IMR-90 (cell line): ENCODE measurements at places on chromosomes 1 and 21. TPM values are rescaled to one million over a fixed set of nuclear protein-coding genes. Genes with fewer than 3 reads are reported as not detected.

The UQCRHL gene
- total RNA-seq = 1.4 and 2.8 TPM in 2 replicates

The LCE3E gene
- total RNA-seq = not detected in 2 replicates

The SLC1A7 gene
- not detected in 2 replicates for total RNA-seq

The GJA8 gene
- not detected in 2 replicates for total RNA-seq

The TCHHL1 gene
- total RNA-seq = not detected in 2 replicates

The PWP2 gene
- total RNA-seq = 7.0 and 7.8 TPM in 2 replicates

DNA sequence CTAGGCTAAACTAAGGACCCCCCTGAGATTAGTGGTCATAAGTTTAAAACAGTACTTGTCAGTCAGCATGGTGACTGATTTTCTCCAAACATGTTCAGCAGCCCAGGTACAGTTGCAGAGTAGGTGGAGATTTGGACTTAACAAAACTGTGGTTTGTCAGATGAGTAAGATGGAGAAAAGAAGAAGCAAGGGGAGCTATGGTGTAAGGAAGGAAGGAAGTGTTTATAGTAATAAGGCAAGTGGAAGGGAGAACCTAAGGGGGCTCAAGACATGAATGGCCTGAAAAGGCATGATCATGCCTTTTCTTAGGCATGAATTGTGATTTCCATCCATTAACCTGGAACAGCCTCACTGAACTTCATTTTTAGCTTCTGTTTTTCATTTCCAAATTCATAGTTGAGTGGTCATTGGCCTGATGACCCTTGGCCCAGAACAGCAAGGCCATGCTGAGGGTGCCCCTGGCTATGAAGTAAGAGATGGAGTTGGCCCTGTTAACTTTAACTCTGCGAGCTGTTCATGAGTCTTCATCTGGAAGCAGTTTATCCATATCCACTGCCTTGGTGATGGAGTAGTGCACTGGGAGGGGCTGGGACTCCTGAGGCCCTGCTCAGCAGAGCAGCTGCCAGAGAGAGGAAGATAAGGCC lies 60.7 kb downstream of the LRRC8D start:
- no peak for DNase-seq

DNA sequence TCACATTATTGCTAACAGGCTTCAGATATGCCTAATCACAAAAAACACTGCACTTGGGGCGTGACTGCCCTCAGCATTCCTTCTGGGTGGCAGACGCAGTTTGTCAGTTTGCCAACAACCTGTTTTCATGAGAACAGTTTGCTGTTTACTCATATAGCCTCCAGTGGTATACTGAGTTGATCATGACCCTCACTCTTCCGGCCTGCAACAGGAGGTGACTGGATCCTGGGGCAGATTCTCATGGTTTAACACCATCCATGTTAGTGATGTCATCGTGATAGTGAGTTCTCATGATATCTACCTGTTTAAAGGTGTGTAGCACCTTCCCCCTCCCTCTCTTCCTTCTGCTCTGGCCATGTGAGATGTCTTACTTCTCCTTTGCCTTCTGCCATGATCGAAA lies 555.2 kb downstream of the PLPP3 start:
- no peak for DNase-seq

DNA sequence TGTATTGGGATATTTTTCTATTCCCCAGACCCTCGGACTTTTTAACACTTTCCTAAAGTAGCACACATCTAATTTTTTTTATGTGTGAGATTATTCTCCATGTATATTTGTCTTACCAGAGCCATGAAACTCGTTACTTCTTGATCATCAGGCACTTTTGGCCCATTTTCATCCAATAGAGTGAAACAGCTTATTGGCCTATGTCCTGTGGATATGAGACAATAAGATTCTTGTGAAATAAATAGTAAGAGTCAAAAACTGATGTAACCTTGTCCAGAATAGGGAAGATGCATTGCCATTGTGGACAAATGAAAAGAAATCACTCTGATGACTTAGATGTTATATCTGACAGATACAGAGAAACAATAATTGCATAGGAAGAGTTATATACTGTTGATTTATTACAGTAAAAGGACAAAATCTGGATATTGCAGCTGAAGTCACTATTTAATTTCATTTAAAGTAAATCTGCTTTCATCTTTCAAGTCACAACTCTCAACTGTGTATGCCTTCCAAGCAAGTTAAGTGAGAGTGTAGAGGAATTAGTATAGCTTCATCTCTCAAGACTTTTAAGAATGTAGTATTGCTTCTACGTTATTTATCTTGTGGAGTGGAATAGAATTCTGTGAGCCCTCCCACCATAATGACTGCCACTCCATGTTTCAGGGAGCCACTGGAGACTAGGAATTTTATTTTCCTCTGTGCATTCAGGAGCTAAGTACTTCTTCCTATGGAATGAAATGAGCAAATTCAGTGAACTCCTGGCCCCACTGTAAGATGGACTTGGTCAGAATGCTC lies 86.9 kb downstream of the ADAMTS1 start:
- no peak for DNase-seq
